Dorsolateral prefrontal cortex (tissue), 122 donors: ENCODE measurements at places on chromosomes 7 and 10.

- no peak for DNase-seq
Measured at GRCh38 chr7:8121243-8121642, 140.7 kb downstream of the ICA1 start.

- no peak for DNase-seq
Measured at GRCh38 chr10:91521439-91521838, 111.3 kb downstream of the HECTD2 start.

DNA sequence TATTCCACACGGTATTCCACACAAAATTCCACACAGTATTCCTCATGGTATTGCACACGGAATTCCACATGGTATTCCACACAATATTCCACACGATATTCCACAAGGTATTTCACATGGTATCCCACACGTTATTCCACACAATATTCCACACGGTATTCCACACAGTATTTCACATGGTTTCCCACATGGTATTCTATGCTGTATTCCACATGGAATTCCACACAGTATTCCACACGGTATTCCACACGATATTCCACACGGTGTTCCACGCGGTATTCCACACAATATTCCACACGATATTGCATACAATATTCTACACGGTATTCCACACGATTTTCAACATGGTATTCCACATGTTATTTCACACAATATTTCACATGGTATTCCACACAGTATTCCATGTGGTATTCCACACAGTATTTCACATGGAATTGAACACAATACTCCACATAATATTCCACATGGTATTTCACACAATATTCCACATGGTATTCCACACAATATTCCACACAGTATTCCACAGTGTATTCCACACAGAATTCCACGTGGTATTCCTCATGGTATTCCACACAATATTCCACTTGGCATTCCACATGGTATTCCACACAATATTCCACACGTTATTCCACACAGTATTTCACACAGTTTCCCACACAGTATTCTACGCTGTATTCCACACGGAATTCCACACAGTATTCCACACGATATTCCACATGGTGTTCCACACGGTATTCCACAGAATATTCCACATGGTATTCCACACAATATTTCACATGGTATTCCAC, 136.0 kb upstream of the CHST15 start:
- no peak for DNase-seq

DNA sequence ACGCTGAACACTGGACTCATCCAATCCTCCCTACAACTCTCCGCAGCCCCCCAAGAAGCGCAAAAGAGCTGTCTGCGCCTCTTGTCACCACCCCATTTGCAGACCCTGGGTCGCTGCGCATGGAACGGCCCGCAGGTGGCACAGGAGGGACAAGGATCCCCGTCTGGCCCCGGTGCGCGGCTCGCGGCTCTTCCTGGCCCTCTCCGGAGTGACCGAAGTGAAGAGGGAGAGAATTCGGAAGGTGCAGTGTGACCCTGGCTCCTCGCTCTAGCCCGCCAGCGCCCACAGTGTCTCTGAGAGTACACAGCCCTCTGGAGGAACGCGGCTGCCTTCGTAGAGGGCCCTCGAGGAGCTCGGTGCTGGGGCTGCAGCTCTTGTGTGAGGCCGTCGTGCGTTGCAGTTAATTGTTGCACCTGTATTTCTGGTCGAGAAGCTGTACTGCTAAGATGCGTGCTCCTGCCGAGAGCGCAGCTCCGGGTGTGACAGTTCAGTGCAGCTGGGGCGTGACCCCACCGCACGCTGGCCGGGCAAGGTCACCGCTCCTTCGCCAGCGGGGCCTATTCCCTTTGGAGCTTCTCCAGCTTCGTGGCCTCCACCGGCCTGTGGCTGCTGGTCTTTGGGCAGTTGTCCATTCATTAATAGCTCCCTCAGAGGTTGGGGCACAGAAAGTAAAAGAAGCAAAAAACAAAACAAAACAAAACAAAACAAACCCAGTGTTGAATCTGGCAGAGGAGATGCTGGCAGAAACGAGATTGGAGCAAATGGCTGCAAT, 119.0 kb downstream of the SEC23IP start:
- DNase-seq: no peak

- no peak for DNase-seq
Measured at GRCh38 chr10:102505462-102506115, 1.8 kb downstream of the SUFU start.
